NCI-H1092 (cell line): ENCODE measurements at places on chromosomes 13 and 19.

DNA sequence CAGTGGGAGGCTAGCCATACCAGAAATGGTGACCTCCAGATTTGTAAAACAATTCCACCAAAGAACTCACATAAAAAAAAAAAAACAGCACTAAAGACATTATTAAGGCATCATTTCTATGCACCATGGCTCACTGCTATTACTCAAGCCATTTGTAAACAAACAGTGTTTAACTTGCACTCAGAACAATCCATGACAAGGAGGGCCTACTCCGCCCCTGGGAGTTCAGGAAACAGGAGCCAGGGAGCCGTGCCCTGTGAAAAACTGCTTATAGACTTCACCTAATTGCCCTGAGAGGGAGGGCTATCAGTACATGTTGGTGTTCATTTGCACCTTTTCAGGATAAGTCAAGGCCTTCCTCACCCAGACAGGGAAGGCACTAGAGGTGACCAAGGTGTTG lies 103.2 kb downstream of the ZNF429 start:
- no peak for DNase-seq

- no peak for DNase-seq
Observed at GRCh38 chr19:13995017-13995728, 10.9 kb downstream of the RFX1 start.

- no peak for DNase-seq
Observed at GRCh38 chr13:69373747-69374425, 733.7 kb upstream of the ATXN8OS start.

- peak; percentile 64 for DNase-seq
Observed at GRCh38 chr13:50576156-50576555, 267.3 kb downstream of the DLEU7 start.
